Activated CD8-positive, alpha-beta memory T cell treated with anti-CD3 and anti-CD28 coated beads for 48 hours (primary cell): ENCODE measurements at places on chromosomes 13 and 19.
A peak's percentile ranks its signal among the peaks of the same experiment; 100 is the strongest.

DNA sequence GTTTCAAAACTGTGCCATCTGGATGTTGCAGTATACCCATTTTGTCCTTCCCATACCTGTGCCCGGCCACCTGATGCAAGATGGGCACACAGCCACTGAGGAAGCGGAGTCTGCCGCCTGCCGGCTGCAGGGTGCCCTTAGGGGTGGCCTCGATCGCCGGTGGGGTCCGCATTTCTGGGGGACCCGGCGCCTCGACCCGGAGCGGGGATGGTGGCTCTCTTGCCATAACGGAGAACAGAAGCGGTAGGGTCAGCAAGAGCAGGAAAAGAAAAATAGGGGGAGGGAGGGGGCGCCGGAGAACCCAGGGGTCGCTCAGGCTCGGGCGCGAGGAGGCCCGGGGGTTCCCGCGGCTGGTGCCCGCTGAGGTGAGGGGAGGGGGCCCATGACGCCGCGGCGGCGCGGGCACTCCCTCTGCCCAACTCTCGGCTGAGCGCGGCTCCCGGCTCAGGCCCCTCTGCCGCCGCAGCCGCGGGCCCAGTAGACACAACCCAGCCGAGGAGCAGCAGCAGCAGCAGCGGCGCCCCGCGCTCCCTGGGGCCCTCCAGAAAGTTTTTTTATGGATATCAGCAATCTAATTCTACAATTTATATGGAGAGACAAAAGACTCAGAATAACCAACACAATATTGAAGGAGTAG is 13.8 kb upstream of the CYP4F2 start:
- no peak for DNase-seq

- DNase-seq, result no peak
Measured at GRCh38 chr19:35300339-35300649, 8.3 kb downstream of the MAG start.

- DNase-seq, result no peak
Measured at GRCh38 chr13:27978301-27978968, 9.3 kb upstream of the CDX2 start.

DNA sequence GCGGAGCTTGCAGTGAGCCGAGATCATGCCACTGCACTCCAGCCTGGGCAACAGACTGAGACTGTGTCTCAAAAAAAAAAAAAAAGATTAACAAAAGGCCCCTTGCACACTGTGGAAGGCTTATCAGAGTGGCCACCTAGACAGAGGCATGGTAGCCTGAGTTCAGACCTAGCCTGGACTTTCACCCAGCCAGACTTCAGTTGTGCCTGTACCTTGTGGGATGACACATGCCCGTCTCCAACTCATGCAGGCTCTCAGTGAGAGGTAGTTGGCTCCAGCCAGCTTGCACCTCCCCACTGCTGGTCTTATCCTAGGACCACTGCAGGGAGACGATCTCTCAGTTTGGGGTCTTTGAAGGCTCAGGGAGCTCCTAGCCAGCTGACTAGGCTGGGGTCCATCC is 52.2 kb downstream of the GATAD2A start:
- DNase-seq, result no peak

DNA sequence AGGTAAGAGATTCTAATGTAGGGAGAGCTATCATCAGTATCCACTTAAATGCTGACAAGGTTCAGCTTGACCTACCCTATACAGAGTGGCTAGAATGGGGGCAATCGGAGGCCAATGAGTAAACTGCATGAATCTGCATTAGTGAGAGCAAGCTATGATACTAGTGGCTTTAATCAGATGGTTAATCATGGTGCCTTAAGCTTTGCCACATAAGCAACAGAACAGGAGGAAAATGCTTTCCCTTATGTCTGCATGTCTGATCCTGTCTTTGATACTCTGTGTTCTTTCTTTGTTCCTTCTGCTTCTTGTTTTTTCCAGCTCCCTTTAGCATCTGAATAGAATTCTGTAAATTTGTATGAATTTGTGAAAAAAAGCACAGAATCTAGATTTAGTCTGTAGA is 91.1 kb downstream of the WDFY2 start:
- no peak for DNase-seq

GRCh38 chr19:18001777-18002345 is 6.1 kb upstream of the ARRDC2 start:
- no peak for DNase-seq

DNA sequence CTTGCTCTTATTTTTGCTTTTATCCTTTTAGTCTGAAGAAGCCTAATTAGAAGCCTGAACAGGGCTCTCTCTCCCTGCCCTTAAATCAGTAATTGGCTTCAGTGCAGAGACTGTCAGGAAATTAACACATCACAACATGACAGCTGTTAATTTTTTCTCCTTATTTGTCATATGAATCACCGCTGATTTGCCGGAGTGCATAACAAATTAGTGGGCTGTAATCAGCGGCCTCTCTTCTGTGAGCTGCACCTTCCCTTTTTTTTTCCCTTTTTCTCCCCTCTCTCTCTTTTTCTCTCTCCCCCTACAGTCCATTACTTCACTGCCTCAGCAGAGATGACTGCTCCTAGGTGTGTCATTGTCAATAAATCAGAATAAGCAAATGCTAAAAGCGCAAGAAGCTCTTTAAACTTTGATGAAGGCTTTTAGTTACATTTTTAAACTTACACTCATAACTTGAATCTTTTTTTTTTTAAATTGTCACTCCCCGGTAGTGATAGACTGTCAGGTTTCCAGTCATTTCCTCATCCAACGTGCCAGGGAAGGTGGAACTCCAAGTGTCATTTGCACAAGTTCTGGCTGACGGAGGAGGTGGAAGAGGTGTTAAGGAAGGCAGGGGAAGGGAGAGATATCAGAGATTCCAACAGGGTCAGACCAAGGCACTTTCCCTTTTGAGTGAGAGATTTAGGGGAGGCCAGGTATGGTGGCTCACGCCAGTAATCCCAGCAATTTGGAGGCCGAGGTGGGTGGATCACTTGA is 197.1 kb upstream of the TSHZ3 start:
- DNase-seq, result no peak

GRCh38 chr13:111521030-111521429 is 200.6 kb downstream of the TEX29 start:
- no peak for DNase-seq

GRCh38 chr13:44224450-44225149 is 149.0 kb upstream of the SERP2 start:
- no peak for DNase-seq

DNA sequence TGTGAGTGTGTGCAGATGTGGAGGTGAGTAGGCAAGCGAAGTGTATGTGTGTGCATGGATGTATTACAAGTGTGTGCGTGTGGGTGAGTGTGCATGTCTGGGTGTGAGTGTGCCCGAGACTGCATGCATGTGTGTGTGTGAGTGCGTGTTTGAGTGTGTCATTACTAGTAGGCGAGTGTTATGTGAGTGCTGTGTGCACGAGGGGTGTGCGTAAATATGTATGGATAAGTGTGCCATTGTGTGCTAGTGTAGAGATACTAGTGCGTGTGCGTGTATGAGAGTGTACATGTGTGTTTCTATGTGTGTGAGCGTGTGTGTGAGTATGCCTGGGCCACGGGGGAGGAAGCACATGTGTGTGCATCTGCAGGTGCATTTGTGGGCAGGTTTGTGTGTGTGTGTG is 53.8 kb downstream of the CELF5 start:
- no peak for DNase-seq

- no peak for DNase-seq
Measured at GRCh38 chr13:105033999-105034398, 1501.5 kb downstream of the EFNB2 start.

DNA sequence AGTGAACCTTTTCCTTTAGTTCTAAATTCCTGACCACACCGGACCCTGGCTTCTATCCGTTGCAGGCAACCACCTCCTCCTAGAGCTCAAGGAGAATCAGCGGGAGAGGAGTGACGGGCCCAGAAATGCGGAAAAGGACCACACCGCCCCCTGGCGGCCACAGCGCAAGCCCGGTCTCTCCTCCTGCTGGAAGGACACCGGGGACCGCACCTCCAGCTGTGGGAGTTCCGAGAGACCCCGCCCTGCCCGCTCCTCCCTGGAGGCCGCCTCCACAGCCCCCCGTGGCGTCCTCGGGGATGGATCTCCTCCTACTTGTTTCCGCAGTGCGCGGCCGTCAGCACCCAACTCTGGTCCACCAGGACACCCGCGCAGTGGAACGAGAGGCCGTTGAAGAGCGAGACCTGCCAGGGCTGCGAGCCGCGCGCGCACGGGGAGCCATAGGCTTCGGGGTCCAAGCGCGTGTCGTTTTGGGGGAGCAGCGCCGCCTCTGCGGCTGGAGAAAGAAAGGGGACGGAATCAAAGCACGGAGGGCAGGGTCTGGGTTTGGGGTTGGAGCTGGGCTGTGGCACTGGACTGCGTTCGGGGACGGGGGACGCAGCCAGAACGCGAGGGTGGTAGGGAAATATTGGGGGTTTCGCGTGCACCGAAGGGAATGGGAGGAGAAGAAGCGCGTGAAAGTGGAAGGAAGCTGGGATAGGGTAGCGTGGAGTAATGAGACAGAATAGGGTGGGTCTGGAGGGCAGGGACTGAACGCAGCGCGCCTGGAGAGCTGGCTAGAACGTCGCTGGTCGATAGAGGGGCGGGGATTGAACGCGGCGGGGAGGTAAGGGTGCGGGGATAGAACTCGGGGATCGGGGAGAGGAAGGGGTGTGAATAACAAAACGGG is 2.5 kb downstream of the KLK10 start:
- DNase-seq, result peak; percentile 33

GRCh38 chr13:89136678-89137077 is 1465.5 kb downstream of the SLITRK5 start:
- DNase-seq, result no peak

GRCh38 chr19:57687363-57688010 is 5.7 kb downstream of the ZNF551 start:
- DNase-seq, result no peak

- DNase-seq, result no peak
Measured at GRCh38 chr13:106507560-106508274, 27.7 kb downstream of the EFNB2 start.

GRCh38 chr19:29812080-29812880 is 489 bp downstream of the CCNE1 start:
- DNase-seq, result no peak

- no peak for DNase-seq
Measured at GRCh38 chr19:38003438-38004185, 96.6 kb downstream of the SIPA1L3 start.

DNA sequence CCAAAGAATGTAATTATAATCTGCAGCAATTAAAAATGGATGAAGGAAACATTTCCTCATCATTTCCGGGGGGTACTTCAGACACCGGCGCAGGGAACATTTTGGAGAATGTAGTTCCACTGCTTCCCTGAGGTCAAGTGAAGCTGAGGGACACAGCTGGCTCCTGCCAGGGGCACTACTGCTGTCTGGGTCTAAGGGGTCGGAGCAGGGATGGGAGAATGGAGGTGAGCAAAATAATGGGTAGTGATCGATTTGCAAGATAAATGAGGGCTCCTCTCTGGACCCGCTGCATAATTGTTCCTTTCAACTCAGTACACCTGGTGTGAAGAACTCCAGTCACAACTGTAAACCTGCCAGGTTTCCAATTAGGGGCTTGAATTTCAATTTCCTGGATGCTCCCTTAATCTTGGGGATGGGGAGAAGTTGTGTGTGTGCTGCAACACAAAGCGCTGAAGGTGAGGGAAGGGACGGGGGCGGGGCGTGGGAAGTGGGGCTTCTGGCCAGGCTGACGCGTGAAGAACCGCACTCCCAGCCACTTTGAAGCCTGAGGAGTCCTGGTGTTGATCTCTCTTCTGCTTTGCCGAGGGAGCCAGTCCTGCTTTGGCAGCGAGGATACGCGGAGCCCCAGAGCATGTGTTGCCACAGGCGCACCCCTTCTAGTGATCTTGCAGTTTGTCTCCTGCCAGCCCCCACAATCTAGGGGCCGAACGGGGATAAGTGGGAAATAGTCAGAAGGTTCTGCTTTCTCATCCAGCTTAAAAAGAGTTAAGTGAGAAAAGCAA is 57.9 kb upstream of the PCDH8 start:
- no peak for DNase-seq

- peak; percentile 89 for DNase-seq
Measured at GRCh38 chr19:50724522-50725217, 1.5 kb downstream of the CLEC11A start.

DNA sequence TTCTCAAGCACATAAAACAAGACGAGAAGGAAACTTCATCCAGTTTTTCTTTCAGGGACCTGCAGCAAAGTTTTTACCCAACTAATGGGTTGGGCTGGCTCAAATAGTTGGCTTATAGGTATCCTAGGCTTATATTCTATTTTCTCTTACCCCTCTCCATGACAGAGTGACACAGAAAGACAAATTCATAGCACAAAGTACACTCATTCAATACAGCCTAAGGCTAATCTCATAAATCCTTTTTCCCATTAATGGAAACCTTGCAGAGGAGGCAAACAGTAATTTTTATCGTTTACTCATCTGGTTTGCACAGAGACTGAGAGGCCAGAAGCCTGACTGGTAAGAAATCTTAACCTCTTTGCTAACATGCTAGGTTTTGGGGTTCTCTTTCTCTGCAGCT is 1589.9 kb downstream of the SLITRK1 start:
- DNase-seq, result no peak

DNA sequence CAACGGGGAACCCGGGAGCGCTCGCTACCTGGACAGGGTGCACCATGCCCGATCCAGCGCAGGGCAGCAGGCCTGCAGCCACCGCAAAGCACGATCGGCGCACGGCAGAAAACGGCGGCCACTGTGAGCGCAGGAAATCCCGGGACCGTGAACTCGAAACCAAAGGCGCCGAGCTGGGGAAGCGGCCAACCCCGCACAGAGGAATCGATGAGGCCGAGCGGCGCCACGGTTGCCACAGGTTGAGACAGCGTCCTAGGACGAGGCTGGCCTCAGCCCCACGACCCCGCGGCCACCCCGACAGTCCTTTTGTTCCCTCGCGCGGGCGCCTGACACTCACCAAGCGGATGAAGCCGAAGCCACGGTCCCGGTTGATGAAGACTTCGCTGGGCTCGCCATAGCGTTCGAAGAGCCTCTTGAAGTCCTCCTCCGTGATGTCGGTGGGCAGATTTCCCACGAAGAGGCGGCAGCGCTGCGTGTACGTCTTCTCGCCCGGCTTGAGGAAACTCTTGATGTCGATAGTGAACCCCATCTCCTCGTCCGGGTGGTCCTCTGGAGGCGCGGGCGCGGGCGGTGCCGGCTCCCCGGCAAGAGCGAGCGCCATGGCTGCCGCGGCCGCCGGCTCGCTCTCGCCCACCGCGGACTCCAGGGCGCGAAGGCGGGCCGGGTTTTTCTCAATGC is 557 bp downstream of the PSPC1 start:
- peak; percentile 44 for DNase-seq

DNA sequence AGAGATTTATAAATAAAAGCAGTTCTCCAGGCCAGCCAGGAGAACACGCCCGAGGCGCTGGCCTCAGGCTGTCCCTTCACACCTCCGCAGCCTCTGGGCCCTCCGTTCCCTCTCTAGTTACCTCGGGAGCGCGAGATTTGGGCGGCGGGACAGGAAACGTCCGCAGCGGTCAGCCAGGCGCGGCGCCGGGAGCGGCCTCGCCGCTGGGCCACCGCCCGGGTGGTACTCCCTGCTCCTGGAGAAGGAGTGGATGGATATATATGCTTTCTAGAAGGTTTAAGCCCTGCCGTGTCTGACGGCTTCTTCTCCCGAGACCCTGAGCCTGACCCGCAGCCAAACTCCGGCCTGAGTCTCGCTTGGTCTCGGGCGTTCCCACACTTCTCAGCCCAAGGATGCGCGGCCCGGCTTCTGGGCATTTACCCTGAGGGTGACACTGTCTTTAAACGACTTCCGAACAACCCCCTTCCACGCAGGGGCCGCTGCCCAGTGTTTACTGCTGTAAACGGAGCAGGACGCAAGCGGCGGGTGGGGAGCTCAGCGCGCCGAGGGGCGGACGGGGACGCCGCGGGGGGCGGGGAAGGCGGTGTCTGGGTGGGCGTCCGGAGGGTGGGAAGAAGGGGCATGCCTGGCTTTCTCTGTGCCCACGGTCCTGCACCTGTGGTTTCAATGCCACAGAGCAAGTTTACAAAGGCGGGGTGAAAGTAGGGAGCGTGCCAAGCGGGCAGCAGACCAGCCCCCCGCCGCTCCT is 2.0 kb upstream of the ZIC2 start:
- DNase-seq, result no peak
